Activated CD4-positive, alpha-beta T cell treated with anti-CD3 and anti-CD28 coated beads, Interleukin-2, amount 50 U/mL, for 48 hours (primary cell): ENCODE measurements at places on chromosomes 3 and 15.

GRCh38 chr3:130897316-130897715, 3.4 kb downstream of the ATP2C1 start:
- no peak for DNase-seq

DNA sequence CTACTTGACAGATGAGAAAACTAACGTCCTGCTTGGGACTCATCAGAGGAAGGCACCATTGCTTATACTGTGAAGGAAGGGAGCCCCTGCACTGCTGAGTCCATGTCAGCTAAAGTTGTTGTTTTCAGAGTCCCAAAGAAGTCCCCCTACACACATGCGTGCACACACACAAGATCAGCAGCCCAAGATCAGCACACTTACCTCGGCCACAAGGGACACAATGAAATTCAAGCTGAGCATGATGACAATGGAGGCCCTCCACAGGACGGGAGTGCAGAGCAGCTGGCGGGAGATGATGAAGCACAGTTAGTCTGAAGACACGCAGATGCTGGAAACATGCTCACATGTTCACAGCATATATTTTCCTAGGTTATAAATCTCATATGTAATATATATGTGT, 28.6 kb upstream of the ATP13A5 start:
- no peak for DNase-seq

GRCh38 chr3:153970047-153970446, 151.1 kb upstream of the ARHGEF26 start:
- DNase-seq: no peak

- no peak for DNase-seq
Measured at GRCh38 chr15:27250223-27250622, 279.2 kb downstream of the GABRG3 start.

GRCh38 chr3:14543446-14543845, 3.3 kb upstream of the GRIP2 start:
- no peak for DNase-seq

GRCh38 chr3:138364356-138365252, 16.2 kb downstream of the MRAS start:
- DNase-seq: no peak

GRCh38 chr3:126397610-126398422, 3.1 kb downstream of the CFAP100 start:
- DNase-seq: no peak

DNA sequence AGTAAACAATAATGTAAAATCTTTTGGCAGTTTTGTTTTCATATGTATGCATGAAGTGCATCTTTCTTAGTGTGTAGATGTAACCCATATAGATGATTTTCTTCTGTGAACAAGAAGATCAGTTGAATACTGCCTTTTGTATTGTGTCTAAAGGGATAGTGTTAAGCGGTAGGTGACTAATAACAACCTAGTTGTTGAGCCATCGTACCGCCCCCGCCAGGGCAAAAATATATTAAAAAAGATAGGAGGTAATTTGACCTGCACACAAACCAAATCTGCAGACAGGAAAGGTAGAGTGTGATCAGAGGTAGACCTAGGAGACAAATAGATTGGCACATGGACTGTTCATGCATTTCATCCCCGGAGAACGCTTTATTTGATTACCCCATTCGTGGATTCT, 3.3 kb upstream of the GMNC start:
- no peak for DNase-seq

- DNase-seq: no peak
Measured at GRCh38 chr15:79031821-79032220, 58.8 kb downstream of the RASGRF1 start.

DNA sequence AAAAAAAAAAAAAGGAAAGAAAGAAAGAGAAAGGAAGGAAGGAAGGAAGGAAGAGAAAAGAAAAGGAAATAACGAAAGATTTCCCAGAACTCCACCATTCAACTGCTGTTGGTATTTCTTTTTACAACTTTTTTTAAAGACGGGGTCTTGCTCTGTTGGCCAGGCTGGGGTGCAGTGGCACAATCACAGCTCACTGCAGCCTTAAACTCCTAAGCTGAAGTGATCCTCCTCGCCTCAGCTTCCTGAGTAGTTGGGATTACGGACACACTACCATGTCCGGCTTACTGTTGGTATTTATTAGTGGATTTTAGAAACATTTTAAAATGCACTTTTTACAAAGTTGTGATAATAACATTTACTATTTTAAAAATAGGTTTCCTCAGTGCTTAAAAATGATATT, 15.0 kb upstream of the USP3 start:
- DNase-seq: no peak

DNA sequence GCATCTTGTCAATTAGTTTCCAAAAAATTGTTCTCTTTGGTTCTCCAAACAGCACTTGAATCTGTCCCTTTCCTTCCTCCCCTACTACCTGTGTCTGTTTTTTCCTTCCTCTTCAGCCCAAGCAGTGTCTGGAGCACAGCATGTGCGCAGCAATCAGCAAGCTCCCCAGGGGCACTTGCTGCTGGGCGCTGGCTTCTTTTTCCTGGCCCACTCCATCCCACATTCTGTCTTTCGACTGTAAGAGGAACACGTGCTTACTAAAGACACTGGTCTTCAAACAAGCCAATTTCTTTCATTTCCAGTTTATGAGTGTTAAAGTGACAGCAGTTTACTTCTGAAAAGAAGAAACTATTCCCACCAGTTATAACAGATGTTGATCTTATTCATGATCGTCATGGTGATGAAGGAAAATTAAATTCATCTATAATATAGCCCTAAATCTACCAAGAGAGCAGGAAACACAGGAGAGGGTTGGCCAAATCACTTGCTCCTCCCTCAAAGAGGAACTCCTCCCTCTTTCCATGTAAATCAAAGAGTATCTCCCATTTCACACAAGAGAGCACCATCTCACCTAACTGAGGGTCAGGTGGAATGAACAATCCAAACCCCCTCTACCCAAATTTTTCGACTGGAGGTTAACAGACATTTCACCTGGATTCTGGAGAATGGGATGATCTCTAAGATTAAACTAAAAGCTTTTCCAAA, 115.4 kb downstream of the IGF2BP2 start:
- no peak for DNase-seq

DNA sequence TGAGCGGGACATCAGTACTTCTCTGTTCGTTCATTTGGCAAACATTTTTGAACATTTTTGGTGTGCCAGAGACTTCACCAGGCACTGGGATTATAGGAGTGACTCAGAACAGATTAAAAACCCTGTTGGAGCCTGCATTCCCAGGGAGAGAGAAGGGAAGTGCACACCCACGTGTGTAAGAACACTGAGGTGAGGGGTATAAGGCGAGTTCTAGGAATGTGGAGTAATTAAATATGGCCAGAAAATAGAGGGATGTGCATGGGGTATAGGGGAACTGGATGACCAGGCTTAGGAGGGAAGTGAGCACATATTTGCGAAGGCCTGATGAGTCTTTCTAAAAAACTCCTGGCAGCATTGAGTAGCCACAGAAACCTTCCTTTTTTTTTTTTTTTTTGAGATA, 401.2 kb upstream of the C2CD4B start:
- no peak for DNase-seq

- DNase-seq: no peak
Measured at GRCh38 chr15:41620536-41621199, 39.5 kb upstream of the MGA start.
